Stimulated activated CD4-positive, alpha-beta T cell treated with anti-CD3 and anti-CD28 coated beads, TNF-alpha, amount 100 ng/mL, for 1 hour (primary cell): ENCODE measurements at places on chromosomes 11 and 22.

- DNase-seq: no peak
Observed at GRCh38 chr22:41009222-41009948, 58.2 kb downstream of the RBX1 start.

DNA sequence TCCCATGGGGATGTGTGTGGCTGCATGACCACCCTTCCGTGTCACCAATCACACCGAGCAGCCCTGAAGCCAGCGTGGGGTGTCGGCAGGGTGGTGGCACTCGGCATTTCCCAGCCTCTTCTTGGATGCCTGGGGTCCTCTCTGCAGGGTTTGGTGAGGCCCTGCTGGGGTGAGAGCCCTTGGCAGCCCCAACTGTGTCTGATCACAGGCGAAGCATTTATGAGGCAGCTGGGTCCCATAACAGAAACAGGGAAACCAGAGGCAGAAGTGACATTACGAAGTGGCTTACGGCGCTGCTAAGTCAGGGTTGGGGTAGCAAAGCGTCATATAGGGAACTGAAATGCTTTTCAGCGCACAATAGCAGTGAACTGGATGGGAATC, 92.3 kb upstream of the SEPTIN5 start:
- no peak for DNase-seq

DNA sequence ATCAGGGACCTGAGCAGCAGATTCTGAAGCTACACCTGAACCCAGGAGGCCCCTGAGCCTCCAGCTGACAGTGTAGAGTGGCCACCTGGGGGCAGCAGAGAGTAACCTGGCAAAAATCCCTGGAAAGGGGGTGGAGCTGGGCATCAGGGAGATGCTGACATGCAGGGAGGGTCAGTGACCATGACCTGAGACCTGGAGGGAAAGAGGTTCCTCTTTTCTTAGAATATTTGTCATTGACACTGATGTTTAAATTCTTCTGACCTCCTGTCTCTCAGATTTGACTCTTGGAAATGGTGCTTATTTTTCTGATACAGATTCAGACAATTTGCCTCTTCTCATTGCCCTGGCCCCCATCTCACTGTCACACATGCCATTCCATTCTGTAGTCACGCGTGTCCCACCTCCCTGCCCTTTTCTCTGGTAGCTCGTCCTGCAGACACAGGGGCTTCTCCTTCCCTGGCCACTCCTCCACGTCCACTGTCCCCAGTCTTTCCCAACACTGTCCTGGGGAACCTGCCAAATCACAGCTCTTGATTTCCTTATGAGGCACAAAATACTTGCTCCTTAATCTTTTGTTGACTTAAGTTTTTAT, 117.2 kb upstream of the IGLL5 start:
- no peak for DNase-seq

- DNase-seq: no peak
Observed at GRCh38 chr11:61793829-61794204, 1.1 kb downstream of the FEN1 start.

- DNase-seq: no peak
Observed at GRCh38 chr11:72743321-72744221, 8.6 kb downstream of the ARAP1 start.

GRCh38 chr22:20484948-20485683, 10.5 kb downstream of the KLHL22 start:
- DNase-seq: no peak

DNA sequence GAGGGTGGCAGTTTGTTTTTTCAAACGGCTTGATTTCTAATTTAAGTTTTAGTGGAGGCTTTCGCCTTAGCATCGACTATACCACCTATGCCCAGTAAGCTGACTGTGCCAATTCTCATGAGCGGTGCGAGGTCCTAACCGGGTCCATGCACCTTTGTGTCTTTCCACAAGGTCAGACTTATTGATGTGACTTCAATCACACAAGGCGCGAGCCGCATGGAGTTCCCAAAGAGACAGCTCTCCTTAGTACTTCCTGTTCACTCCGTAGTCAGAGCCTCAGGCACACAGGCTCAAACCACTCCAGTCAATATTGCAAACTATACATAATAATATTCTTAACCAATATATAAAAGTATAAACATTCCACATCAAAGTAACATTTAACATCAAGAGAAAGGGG, 18.2 kb downstream of the ST14 start:
- no peak for DNase-seq

DNA sequence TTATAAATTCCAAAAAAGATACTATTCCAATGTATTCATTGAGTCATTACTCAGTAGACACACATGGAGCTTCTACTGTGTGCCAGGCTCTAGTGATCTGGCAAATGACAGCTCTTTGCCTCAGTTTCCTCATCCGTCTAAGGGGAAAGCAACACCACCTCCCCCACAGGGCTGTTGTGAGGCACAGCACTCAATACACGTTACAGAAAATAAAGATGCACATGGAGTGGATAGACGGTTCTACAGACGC, 6.5 kb upstream of the MALAT1 start:
- DNase-seq: no peak

DNA sequence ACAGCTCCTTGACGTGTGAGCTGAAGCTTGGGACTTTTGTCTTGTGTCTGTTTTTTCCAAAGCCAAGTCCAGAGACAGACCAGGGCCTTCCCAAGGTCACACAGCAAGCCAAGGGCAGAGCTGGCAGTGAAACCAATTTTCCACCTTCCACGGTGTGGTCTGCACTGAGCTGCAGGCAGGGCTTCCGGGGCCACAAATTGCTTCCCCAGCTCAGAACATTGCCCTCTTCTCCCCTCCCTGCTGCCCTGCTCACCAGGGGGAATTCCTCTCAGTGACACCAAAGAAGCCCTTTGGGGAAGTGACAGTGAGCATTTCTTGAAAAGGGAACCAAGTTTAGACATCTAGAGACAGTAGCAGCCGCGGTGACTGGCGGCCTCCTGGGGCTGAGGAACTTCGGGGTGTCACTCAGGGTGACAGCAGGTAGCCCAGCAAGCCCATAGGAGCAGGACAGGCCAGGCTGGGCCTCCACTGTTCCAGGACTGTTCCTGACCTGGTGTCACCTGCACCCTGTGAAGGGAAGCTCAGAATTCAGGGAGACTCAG, 9.2 kb downstream of the FXYD2 start:
- DNase-seq: peak; percentile 63

DNA sequence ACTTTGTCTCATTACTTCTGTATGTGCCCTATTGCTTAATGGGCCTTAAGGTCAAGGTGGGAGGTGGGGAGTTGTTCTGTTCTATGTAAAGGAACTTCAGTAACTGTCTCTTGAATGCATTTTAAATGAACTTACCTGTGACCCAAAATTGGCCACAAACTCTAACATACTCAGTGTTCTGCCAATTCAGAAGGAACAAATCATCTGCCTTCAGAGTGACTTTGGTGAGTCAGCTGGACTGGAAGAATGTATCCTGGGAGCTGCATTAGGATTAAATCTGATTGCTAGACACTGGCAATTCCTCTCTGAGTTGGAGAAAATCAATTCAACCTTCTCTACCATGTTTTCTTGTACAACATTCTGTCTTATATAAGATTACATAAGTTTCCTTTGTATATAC, 1104.8 kb downstream of the DLG2 start:
- DNase-seq: no peak

DNA sequence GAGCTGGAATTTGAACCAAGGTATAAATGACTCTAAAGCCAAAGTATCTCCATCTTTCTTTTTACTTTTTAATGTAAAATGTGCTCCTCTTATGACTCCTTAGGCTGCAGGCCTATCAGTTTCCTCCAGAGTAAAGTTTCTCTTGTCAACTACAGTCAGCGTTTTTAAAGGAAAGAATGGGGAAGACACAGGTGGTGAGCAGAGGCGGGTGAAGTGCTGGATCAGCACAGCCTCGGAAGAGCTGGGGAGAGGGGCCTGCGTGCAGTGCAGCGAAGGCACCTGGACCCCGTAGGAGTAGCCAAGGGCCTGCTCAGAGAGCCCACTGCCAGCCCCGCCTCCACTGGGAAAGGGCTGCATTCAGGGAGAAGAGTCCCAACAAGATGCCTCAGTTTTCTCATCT, 48.8 kb upstream of the ALX4 start:
- DNase-seq: no peak
